Activated T-helper 9 cell treated with anti-CD3 and anti-CD28 coated beads, Interleukin-2, amount 50 U/mL, for 16 hours (primary cell): ENCODE measurements at places on chromosomes 7 and 10.

GRCh38 chr7:31114593-31115343 lies 62.7 kb downstream of the ADCYAP1R1 start:
- no peak for DNase-seq

DNA sequence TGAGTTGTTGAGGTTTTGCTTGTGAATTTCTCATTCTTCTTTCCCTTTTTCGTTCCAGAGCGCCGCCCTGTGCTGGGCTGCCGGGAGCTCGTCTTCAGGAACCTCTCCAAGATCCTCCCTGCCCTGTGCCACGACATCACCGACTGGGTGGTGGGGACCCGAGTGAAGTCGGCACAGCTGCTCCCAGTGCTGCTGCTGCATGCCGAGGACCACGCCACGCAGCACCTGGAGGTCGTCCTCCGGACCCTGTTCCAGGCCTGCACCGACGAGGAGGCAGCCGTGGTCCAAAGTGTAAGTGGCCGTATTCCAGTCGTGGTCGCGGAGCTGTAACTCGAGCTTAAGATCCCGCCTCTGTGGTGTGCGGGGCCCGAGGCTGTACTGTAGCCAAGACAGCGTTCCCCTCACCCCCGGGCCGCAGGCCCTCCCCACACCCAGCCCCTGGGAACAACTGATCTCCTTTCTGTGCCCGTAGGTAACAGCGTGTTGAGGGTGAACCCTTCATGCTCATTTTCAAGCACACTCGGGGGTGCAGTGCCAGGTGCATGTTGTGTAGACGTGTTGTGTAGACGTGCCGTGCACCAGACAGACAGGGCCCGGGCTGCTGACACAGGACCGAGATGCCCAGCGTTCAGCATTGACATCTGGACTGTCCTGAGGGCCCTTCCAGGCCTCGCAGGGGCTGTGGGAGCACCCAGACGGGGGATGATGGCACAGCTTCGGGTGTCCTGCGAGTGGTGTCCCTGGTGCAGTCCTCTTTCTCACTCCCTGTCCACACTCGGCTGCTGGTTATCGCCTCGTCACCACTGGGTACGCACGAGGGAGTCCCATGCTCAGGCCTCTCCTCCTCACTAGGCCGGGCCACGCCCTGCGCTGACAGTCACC lies 27.7 kb upstream of the PRKAR1B start:
- no peak for DNase-seq

DNA sequence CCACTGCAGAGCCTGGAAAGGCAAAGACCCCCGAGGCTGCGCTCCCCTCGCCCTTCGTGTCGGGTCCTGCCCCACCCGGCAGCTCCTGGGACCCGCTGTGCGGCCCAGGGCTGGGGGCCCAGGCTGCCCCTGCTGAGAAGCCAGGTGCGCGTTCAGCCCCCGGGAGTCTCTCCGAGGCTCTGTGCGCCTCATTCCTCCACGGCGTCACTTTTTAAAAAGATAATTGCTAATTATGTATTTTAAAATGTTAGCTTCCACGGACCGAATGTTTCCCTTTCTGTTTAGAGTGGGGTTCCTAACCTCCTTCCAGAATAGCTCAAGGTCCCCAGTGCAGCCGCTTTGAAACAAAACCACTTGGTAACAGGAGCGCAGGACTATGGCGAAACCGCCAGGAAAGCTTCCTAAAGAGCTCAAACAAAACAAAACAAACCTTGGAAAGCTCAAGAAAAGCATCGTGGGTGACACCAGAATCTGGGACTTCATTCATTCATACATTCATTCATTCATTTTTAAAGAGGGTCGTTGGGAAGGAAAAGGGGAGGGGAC lies 45.6 kb downstream of the PDIA4 start:
- no peak for DNase-seq

DNA sequence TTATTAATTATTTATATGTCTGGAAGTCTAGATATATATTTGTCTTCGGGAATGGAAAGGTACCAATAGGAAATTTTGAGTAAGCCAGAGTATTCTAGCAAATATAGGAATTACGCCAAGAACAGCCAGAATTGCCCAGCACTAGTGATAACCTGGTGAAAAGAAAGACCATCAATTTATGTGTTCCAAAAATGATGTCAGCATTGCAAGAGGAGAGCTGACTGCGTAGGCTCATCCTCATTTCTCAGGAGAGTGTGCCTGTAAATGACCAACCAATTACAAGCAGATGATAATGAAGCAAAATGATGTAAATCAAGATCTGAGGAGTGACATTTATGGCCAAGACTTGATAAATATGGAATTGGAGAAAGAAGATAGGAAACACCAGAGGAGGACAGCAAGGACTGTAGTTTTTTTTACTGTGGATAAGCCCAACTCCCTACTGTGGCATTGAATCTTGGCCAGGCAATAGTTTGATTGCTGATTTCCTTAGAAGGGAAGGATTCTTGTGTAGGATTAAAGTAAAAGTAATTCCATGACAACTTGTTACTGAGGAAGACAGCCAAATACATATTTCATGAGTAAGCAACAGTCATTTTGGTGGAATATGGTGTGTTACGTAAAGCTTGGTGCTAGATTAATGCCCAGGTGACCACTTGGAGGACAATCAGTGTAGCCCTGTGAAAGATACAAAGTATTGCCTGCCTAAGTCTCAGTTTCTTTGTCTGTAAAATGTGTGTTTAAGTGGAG lies 590.8 kb downstream of the AUTS2 start:
- no peak for DNase-seq

DNA sequence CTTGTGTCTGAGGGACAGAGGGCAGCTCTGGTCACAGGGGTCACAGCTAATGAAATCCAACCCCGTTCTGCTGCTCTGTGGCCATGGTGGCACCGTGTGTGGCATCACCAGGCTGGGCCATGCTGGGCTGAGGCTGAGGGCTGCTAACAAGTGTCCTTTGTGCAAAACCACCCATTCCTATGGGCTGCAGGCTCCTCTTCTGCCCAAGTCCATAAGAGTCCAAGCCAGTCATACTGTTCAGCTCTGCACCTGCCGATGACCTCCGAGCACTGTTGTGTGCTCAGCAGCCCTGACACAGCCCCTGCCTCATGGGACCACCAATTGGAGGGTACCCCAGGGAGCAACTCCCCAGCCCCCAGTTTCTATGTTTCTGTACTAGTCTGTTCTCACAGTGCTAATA lies 133.1 kb downstream of the WDR11 start:
- no peak for DNase-seq

- DNase-seq, result no peak
Observed at GRCh38 chr10:21293518-21294356, 231.7 kb downstream of the SKIDA1 start.

DNA sequence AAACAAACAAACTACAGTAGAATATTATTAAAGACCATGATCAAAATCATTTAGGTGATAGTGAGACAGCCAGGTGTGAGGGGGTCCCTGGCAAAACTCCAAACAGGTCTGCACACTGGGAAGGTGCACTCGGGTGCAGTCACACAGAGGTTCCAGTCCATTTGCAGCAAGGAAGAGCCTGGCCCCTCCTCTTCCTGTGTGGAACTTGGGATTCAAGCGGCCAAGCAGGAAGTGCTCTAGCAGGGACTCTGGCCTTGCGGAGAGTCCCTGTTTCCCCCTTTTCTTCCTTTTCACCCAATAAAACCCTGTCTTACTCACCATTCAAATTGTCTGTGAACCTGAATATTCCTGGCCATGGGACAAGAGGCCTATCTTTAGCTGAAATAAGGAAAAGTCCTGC lies 181.8 kb downstream of the LRRTM3 start:
- no peak for DNase-seq
